ENCODE measurements at places on chromosomes 11 and 22.

- no peak for DNase-seq
These were observed 89.0 kb downstream of the MUC15 start for GRCh38 chr11:26483108-26483507.

GRCh38 chr11:91585035-91585801 is 639.4 kb upstream of the FAT3 start:
- DNase-seq, result no peak

GRCh38 chr11:72072348-72072747 is 8.0 kb downstream of the NUMA1 start:
- DNase-seq, result no peak

- DNase-seq, result no peak
These were observed 1.6 kb downstream of the LGR4 start for GRCh38 chr11:27470826-27471588.

DNA sequence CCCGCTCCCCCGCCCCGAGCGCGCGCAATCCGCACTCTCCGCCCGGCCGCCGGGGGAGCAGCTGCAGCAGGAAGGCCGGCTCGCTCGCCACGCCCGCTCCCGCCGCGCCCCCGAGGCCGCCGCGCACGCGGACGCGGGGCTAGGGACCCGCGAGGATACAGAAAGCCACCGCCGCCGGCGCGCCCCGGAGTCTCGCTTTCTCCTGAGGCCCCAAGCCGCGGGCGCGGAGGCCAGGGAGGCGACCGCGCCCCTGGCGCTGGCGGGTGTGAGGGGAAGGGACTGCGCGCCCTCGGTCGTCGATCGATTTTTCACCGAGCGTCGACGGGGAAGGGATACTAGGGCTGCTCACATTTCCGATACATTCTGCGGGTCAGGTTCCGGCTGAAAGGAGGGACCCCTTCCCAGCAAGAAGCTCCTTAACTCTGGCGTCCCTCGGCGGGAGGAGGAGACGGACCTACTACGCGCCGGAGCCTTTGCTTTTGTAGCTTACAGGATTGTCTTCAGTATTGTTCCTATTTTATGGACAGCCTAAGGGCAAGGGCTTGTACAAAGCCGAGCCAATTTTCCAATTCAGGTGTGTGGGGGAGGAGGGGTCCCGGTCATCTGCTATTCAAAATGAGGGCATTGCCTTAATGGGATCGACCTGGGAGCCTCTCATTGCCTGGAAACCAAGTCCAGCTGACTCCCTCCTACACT is 416 bp upstream of the GAB2 start:
- DNase-seq, result peak; percentile 85

GRCh38 chr22:30310881-30311771 is 15.6 kb downstream of the TBC1D10A start:
- DNase-seq, result no peak

DNA sequence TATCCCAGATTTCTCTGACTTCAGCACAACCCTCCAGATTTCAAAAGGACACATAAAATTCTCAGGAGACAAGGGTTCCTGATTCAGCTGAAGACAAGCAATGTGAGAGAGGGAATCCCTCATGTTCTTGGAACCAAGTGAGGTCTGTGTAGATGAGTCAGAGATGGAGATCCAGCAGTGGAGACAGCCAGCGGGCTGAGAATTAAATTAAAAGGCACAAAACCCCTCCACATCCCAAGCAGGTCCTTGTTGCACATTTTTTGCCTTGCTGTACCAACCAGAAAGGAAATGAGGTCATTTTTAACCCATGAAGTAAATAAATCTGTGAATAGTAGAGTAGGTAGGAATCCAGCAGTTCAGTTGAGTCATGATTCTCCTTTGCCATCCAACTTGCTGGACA is 9.7 kb downstream of the MTNR1B start:
- no peak for DNase-seq

DNA sequence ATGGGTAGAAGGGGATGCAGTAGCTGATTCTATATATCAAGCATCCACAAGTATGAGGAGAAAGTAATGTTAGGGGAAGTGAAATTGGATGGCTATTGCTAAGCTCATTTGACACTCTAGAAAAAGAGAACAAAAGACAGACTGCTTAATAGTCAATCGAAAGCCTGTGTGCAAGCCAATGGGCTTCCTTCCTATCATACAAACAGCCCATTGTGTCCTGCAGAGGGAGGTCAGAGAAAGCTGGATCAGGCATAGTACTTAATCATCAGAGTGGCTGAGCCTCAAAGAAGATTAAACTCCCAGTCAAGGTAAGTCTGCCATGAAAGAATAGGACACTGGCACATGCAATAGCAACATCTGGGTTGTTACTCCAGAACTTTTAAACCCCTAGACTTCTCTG is 50.9 kb upstream of the PGR start:
- DNase-seq, result no peak

GRCh38 chr11:120858740-120859139 is 165.2 kb upstream of the TBCEL start:
- DNase-seq, result no peak

GRCh38 chr11:64490562-64491216 is 100.3 kb upstream of the SLC22A12 start:
- no peak for DNase-seq

- no peak for DNase-seq
These were observed 199.6 kb upstream of the ZBED5 start for GRCh38 chr11:11057472-11057854.

- no peak for DNase-seq
These were observed 905.6 kb downstream of the DLG2 start for GRCh38 chr11:84721561-84721961.

DNA sequence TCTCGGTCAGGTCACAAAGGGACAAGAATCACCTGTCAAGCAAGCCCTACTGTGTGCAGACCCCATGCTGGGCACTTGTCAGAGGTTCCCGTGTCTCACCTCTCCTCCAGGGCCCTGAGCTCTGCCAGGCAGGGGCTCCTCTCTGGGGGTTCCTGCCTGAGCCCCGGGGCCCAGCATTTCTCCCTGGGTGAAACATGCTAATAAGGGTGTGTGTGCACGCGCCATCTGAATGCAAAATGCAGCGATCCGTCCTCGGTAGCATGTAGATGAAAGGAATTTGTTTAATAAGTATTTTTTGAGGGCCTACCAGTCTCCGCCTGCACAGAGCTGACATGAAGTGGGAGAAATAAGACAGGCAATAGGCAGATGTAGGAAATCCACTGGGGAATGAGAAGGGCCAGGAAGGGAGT is 5.8 kb downstream of the ELFN2 start:
- no peak for DNase-seq

DNA sequence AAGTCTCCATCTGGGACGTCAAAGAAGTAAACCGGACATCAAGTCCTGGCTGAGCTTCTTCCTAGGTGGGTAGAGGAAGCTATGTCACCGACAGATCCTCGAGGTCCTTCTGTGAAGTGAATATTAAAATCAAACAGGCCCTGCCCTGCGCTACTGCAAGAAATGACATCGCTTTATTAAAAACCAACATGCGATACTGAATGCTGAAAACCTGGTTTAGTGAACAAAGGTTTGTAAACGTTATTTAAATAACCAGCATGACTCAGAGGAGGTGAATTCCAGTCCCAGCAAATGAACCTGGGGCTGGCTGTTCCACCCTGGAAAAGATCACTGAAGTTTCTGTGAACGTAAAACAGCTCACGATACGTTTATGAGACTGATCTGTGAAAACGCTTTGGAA is 645 bp downstream of the RTCB start:
- DNase-seq, result no peak

GRCh38 chr11:4048340-4048739 is 46.3 kb upstream of the RRM1 start:
- no peak for DNase-seq

DNA sequence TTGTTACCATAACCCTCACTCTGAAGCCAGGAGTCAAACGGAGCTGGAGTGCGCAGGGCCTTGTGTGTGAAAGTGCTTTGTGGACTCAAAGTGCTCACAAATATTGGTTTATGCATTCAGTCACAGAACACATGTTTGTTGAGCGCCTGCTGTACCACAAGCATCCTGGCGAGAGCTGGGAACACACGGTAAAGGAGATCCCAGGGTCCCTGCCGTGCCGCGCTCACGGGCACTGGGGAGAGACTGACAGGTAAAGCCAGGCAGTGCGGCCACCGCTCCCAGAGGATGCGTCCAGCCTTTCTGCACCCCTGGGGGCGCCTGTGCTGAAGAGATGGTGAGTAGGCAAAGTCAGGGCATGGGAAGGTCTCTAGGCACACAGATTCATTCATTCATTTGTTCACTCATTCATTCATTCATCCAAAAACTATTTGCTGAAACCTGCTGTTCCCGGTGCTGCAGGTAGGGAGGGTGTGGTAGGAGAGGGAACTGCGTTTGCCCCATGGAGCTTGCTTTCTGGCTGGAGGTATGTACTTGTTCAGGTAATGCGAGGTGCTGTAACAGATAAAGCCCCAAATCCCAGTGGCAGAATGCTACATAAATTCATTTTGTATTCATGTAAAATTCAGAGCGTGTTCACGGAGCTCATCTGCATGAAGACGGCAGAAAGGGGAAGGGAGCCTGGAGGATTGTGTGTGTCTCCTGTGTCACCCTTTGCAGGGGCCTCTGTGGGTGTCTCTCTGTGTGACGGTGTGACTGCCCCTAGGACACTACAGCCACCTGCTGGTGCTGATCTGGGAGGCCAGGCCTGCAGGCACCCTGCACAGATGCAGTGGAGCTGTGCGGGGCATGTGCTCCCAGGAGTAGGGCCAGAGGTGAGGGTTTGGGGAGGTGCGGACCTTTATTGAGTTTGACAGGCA is 167.0 kb upstream of the B3GAT1 start:
- DNase-seq, result no peak

DNA sequence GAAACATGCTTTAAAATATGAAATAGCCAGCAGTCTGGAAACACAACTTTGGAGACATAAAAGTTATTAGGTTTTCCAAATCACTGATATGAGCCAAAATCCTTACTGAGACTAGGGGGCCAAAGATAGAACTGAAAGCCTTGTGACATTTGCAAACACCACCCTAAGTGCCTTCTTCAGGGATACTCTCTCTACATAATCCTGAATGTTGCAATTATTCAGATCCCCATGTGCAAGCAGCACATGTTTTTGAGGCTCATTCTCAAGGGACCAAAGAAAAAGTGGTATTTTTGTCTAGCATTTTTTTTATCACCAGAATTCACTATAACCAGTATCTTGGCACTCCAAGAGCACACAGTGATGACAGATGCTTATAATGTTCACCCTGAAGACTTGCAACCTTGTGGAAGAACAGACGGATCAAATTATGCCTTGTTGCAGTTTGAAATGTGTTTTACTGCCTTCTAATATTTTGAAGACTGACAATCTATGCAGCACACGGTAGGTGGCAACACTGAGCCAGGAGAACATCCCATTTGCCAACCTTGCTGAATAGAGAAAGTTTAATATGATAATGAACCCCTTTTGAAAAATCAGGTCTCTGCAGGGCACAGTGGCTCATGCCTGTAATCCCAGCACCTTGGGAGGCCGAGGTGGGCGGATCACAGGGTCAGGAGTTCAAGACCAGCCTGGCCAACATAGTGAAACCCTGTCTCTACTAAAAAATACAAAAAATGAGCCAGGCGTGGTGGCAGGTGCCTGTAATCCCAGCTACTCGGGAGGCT is 78.5 kb downstream of the PLEKHA7 start:
- DNase-seq, result no peak

DNA sequence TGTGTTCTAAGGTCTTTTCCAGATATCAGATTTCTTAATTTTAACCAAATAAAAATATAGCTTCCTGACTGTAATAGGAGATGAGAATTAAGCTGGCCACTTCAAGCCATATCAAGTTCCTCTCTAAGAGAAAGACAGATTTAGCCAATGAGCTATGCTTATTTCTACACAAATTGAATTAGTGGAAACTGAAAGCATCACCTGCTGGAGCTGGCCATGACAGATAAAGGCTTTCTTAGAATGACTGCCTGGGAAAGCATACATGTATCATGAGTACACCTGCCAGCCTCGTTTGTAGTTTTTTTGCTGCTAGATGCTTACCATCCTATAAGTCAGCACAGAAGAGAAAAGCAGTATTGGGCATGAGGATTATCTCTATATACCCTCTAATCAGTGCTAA is 53.5 kb upstream of the DBX1 start:
- DNase-seq, result no peak

- DNase-seq, result no peak
These were observed 148.8 kb upstream of the ANO5 start for GRCh38 chr11:22044126-22044525.

- DNase-seq, result peak; percentile 46
These were observed 2.1 kb upstream of the LRFN4 start for GRCh38 chr11:66854729-66855211.

- DNase-seq, result no peak
These were observed 19.0 kb downstream of the CHST1 start for GRCh38 chr11:45646275-45646927.

- DNase-seq, result no peak
These were observed 57.9 kb downstream of the RAB38 start for GRCh38 chr11:88117281-88117858.

- DNase-seq, result no peak
These were observed 10.5 kb downstream of the FGF3 start for GRCh38 chr11:69808667-69809086.

GRCh38 chr22:41478891-41479521 is 10.1 kb downstream of the ACO2 start:
- peak; percentile 33 for DNase-seq

DNA sequence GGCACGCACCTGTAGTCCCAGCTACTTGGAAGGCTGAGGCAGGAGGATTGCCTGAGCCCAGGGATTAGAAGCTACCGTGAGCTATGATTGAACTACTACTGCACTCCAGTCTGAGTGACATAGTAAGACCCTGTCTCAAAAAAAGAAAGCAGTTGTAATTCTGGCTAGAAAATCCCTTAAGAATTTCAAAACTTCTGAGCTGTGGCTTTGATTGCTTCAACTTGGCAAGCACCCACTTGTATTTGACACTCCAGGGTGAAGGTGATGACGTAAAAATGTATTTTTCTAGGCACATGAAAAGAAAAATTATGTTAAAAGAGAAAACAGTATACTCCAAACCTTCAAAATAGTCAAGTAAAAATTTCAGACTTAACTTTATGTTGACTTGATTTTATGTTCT is 23.6 kb upstream of the ALKBH3 start:
- DNase-seq, result no peak

DNA sequence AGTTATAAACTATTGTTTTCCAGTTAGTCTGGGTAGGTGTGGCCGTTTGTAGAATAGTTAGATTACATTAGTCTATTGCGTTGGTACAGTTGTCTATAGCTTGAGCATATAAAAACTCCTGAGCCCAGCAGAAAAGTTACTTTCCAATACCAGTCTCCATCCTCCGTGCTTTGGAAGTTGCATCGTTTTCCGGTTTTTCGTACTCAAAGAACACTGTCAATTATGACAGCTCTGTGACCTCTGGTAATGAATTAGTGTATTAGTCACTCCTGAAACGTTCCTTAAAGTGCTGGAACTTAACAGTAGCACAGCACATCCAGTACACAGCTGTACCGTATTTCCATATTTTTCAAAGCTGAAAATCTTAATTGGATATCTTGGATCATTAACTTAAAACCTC is 808 bp upstream of the MSANTD2 start:
- DNase-seq, result no peak

DNA sequence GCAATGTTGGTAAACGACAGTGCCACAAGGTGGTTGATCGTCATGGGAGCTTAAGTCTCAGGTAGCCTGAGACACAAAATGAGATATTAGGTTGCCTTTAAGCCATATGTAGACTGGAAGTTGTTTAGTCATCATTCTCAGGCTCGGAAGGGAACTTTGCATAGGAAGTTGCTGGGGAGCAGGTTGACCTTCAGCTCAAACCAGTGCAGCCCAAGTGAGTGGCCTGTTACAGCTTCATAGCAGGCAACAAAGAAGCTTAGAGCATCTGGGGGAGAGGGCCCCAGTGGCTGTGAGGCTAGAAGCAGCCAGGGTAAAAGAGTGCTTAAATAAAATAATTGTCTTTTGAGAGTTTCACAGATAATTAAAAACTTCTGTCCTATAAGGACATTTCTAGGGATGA is 404.0 kb downstream of the GUCY1A2 start:
- no peak for DNase-seq
